ENCODE measurements at places on chromosomes 16 and 17. TPM values are rescaled to one million over a fixed set of nuclear protein-coding genes. Genes with fewer than 3 reads are reported as not detected.

FOXL1 gene
- 1.4 TPM for total RNA-seq

FMNL1 gene
- 3.6 TPM for total RNA-seq

HOXB9 gene
- total RNA-seq: not detected

GNG13 gene
- total RNA-seq: not detected

TMEM235 gene
- total RNA-seq: not detected

CES5A gene
- not detected for total RNA-seq

PRSS53 gene
- 1.9 TPM for total RNA-seq

TMEM114 gene
- not detected for total RNA-seq

USP22 gene
- 229 TPM for total RNA-seq

TK2 gene
- 31.6 TPM for total RNA-seq

PPL gene
- total RNA-seq: 84.9 TPM

DNA sequence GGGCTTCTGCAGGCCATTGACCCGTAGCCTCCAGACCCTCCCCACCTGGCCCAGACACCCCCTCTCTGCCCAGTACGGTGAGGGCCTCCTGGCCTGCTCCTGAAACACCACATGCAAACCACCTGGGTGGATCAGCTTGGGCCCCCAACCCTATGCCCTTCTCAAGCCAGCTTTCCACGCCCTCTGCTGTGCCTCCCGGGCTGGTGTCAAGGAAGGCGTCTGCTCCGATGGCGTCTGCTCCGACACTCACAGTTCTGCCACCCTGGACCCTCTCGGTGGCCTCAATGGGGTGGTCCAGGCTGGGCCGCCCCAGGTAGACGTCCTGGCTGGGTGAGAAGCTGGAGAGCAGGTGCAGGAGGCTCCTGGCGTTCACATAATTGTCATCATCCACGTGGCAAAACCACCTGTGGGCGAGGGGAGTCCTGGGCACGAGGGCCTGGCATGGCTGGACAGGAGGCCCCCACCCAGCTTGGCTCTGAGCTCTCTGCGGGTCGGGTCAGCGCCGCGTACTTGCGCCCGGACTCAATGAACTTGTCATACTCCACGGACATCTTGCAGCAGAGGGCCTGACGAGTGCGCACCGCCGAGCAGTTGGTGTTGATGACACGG, 1.4 kb downstream of the RFNG start:
- DNase-seq: no peak

- DNase-seq: no peak
Observed at GRCh38 chr16:74281300-74281699, 15.3 kb upstream of the PSMD7 start.

DNA sequence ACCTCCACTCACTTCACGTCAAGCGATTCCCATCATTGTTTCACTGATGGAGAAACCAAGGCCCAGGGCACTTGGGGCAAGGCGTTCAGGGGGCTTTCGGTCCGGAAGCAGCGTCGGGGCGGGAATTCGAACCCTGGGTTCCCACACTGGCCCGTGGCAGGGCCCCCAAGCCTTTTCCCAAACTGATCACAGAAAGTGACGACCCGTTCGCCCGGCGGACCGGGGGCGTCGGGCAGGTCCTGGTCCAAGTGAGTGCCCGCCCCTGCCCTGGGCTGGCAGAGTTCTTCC, 856 bp upstream of the MON1B start:
- no peak for DNase-seq

GRCh38 chr17:40295488-40296436, 8.1 kb downstream of the CDC6 start:
- DNase-seq: no peak

- no peak for DNase-seq
Observed at GRCh38 chr16:86070484-86070883, 171.5 kb downstream of the IRF8 start.

GRCh38 chr16:67713647-67714273, 5.4 kb downstream of the GFOD2 start:
- no peak for DNase-seq

DNA sequence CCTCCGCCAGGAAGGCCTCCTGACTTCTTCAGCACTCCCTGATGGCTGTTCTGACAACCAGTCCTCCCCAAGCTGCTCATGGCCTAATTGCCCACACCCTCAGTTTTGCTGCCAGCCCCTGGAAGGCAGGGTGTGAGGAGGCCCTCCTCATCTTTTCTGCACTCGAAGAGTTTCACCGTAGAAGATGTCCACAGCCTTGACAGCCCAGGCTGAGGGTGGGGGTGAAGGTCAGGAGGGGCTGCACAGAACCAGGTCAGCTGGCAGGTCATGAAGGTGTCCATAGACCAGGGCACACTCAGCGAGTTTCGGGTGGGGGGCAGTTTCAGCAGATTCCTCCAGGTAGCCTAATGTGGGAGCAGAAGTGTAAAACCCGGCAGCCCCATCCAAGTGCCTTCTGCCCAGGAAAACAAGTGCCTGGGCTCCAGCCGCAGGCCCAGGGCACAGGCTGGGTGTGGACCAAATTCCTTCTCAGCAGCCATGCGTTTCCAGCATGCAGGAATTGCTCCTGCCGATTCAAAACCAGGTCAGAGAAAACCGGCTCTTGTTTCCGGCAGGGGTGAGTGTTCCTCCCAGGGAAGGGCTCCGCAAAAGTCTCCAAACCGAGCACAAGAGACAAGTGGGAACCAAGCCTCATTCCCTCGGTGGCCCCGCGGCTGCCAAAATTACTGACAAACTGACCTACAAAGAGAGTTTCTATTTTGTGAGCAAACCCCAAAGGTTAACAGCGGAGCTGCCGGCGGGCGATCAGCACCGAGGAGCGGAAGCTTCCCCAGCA, 228.8 kb downstream of the C16orf78 start:
- DNase-seq: peak; percentile 87

GRCh38 chr17:82055965-82056728, 4.4 kb downstream of the GPS1 start:
- DNase-seq: no peak

DNA sequence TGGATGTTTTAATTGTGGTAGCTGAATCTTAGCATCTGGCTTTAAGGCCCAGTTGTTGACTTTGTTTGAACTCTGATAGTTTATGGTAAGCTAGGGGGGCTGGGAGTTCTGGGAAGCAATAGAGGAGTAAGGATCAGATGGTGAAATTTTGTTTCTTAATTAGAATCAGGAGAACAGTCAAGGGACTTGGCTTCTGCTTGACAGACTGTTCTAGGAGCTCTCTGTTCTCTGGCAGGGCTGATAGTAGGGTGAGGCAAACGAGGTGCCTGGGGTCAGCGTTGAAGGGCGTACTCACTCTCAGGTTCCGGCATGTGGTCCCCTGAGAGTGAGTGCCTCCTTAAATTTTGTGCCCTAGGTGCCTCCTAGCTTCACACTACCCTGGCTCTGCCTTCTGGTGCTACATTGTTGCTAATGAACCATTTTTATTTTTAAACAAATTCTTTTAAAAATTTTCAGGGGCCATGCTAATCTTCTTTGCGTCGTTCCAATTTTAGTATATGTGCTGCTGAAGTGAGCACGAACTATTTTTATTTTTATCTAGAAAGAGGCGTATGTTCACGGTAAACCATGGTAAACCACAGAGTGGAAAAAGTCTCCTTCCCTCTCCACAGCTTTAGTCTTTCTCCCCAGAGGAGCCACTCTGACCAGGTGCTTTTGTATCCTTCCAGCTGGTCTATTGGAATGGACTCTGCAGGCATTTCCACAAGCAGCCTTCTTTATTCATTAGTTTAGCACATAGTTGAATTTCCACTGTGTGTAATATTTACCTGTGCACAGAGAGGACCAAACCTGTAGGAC, 19.7 kb downstream of the SLC7A6 start:
- no peak for DNase-seq

Measured in thyroid gland (tissue), 4 donors.